Left lung (tissue), 14 donors: ENCODE measurements at places on chromosomes 5 and 9.

- DNase-seq = no peak
These were observed 59.0 kb downstream of the AOPEP start for GRCh38 chr9:94785215-94786169.

DNA sequence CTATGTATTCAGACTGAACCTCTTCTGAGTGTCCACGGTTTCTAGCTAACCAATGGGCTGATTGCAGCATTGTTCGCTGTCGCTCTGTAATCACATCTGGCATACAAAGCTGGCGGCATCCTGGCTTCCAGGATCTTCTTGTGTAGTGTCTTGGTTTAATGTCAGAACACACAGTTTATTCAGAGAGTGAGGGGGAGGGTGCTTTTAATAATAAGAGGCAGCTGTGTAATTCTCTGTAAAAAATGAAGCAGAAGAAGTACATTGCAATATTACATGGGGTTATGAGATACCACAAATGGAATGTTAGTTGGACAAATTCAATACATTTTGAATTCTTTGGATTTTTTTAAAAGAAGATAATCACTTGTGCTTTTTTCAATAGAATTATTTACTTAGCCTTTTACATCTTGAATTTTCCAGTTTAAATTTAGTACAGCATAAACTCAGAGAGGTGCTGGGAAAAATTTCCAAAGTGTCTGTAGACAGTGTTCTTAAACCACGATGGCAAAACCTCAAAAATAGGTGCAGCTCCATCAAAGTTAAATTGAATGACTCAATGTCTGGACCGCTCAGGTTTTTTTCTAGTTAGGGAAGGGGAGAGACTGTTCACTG lies 206.0 kb downstream of the PCSK1 start:
- no peak for DNase-seq

- DNase-seq = no peak
These were observed 3.9 kb downstream of the TEX48 start for GRCh38 chr9:114678130-114678529.

- DNase-seq = no peak
These were observed 49.5 kb upstream of the SUSD1 start for GRCh38 chr9:112224401-112225289.

GRCh38 chr9:8232726-8233125 lies 433.1 kb upstream of the DMAC1 start:
- no peak for DNase-seq

DNA sequence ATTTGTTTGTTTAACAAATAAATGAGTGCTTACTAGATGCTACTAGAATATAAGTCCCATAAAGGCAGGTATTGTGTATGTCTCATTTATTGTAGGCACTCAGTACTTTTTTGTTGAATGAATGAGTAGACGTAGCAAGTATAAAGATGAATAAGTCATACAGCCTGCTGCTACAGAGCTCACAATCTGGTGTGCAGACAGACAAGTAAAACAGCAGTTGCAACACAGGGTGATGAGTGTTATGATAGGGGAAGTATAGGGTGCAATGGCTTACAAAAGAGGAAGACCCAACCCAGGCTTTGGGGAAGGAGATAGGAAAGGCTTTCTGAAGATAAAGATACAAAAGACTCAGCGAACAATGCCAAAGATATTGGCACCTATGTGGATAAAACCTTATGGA lies 47.7 kb downstream of the SH3RF2 start:
- DNase-seq = no peak

- no peak for DNase-seq
These were observed 67.0 kb downstream of the ARHGAP26 start for GRCh38 chr5:142837081-142837725.

DNA sequence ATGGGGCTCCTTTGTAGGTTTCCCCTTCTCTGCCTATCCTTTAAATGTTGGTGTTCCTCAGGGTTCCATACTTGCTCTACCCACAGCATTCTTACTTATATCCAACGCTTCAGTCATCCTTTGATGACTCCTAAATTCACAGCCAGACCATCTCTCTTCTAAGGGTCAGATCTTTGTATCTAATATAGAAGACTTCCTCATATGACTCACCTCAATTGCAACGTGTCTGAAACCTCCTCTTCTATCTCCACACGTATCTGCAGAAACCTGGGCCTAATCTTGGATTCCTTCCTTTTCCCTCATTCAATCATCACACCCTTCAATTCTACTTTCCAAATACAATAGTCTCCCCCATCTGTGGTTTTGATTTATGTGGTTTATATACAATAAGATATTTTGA lies 68.3 kb downstream of the HMGCR start:
- no peak for DNase-seq

- no peak for DNase-seq
These were observed 38.9 kb downstream of the LYRM7 start for GRCh38 chr5:131209506-131210150.

- no peak for DNase-seq
These were observed 63.7 kb upstream of the SMARCA2 start for GRCh38 chr9:1951446-1951845.

GRCh38 chr9:135098400-135099105 lies 11.1 kb downstream of the OLFM1 start:
- no peak for DNase-seq

- DNase-seq = no peak
These were observed 87.5 kb upstream of the EQTN start for GRCh38 chr9:27384262-27385014.

GRCh38 chr5:151158287-151158661 lies 695 bp upstream of the ANXA6 start:
- DNase-seq = peak; percentile 8

GRCh38 chr5:109865637-109866036 lies 175.9 kb downstream of the MAN2A1 start:
- no peak for DNase-seq

GRCh38 chr9:136847826-136848392 lies 1.3 kb upstream of the PHPT1 start:
- DNase-seq = peak; percentile 67

DNA sequence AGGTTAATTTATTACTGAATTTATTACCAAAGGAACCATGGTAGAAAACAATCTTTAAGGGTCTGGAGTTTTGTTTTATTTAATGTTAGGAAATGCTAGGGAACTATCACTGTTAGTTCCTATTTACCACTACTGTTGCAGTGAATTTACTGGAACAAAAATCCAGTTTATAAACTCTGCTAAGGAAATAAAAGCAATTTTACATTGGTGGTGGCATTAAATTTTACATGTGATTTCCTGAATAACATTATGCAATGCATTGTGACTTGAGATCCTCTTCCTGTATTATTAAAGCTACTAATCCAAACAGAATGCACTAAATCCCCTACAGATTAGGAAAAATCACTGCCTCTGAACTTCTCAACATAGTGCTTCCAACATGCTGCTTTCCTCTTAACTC lies 599.5 kb upstream of the PTGER4 start:
- DNase-seq = no peak

- peak; percentile 69 for DNase-seq
These were observed at the start of gene C5orf63 for GRCh38 chr5:127072861-127073846. Gene C5orf63, minus strand, starts transcription at chr5:127073502. Its CDS starts 14,507 bp downstream, at chr5:127058995.

DNA sequence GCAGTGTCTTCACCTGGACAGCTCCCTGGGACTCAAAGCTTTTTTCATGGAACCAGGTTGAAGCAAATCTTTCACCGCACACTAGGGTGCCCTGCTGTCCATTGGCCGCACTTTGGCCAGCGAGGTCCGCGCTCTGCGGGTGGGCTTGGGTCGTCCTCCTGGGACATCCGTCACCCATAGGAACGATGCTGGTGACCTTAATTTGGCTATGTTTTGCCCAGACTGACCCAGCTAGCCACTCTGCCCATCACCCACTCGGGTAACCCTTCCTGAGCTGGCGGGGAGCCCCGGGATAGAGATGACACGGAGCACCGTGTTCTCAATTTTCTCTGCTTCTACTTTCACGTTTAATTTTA lies 25.9 kb downstream of the ZDHHC11B start:
- no peak for DNase-seq
